ENCODE measurements at places on chromosomes 7 and 10. TPM values are rescaled to one million over a fixed set of nuclear protein-coding genes. Genes with fewer than 3 reads are reported as not detected.
A peak's percentile ranks its signal among the peaks of the same experiment; 100 is the strongest.

IFIT2 gene
- 21.6 TPM for total RNA-seq

ODAD2 gene
- total RNA-seq = 1.5 TPM

PRF1 gene
- not detected for total RNA-seq

GARIN1A gene
- total RNA-seq = 1.5 TPM

OR9A2 gene
- total RNA-seq = not detected

DNA sequence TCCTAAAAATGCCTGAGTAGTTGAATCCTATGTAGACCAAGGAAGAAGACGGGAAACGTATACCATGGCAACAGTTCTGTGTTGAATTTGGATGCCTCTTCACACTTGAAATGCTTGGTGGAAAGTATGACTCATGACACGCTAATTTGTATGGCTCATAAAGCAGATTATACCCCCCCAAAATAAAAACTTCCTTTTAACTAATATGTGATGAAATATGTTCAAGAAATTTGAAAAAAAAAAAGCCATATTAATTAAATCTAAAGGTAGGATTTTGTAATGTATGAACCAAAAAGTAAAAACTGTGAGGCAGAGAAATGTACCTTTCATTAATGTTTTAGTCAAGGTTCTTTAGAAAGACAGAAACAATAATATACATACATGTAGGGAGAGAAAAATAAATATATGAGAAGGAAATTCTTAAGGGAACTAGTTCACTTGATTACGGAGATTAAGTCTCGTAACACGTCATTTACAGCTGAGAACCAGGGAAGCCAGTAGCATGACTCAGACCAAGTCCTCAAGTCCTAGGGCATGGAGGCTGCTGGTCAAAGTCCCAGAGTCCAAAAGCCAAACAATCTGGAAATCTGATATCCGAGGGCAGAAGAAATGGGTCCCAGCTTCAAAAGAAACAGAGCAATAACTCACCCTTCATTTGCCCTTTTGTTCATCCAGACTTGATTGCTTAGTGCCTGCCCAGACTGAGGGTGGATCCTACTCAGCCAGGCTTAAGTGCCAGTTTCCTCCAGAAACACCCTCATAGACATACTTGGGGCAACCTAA is 485.1 kb downstream of the SEMA3D start:
- H3K4me1 ChIP-seq = no peaks in the 10 kb centered on the region
- no peaks in the 10 kb centered on the region for H3K27me3 ChIP-seq
- H3K27ac ChIP-seq = peak overlapping the region; percentile 70

- no peaks in the 10 kb centered on the region for H3K4me1 ChIP-seq
- H3K36me3 ChIP-seq = no peaks in the 10 kb centered on the region
- no peak overlapping the region for H3K27ac ChIP-seq
- no peak for DNase-seq
- H3K27me3 ChIP-seq = no peaks in the 10 kb centered on the region
- H3K4me3 ChIP-seq = no peak overlapping the region
Observed at GRCh38 chr7:117200786-117201458, 121.9 kb downstream of the WNT2 start.

DNA sequence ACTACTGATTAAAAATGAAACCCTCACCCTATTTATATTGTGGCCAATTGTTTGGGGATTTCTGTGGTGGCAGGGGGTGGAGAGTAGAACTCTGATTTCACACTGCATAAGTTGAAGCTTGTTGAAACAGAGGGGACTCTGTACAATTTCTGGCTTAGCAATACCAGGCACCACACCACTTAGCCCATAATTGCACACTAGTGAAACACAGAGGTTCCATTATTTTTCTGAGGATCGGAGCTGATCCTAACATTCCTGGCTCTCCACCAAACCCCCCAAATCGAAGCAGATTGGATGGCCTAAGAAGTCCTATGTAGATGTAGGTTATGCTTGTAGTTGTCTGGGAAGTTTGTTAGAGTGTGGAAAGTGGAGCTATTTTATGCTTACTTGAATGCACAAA is 47.0 kb downstream of the PTN start:
- no peaks in the 10 kb centered on the region for H3K27me3 ChIP-seq
- H3K4me3 ChIP-seq = no peak overlapping the region
- no peak overlapping the region for H3K27ac ChIP-seq
- no peaks in the 10 kb centered on the region for H3K4me1 ChIP-seq
- no peaks in the 10 kb centered on the region for H3K36me3 ChIP-seq

- no peaks in the 10 kb centered on the region for H3K36me3 ChIP-seq
- DNase-seq = no peak
- H3K27me3 ChIP-seq = no peaks in the 10 kb centered on the region
- no peak overlapping the region for H3K27ac ChIP-seq
- H3K4me1 ChIP-seq = no peaks in the 10 kb centered on the region
- H3K4me3 ChIP-seq = no peak overlapping the region
Observed at GRCh38 chr7:72504061-72504706, 92.0 kb upstream of the CALN1 start.

- H3K4me1 ChIP-seq = no peaks in the 10 kb centered on the region
- no peaks in the 10 kb centered on the region for H3K36me3 ChIP-seq
- no peaks in the 10 kb centered on the region for H3K27me3 ChIP-seq
- DNase-seq = no peak
- no peak overlapping the region for H3K27ac ChIP-seq
- no peak overlapping the region for H3K4me3 ChIP-seq
Observed at GRCh38 chr7:24318326-24318725, 34.3 kb downstream of the NPY start.

DNA sequence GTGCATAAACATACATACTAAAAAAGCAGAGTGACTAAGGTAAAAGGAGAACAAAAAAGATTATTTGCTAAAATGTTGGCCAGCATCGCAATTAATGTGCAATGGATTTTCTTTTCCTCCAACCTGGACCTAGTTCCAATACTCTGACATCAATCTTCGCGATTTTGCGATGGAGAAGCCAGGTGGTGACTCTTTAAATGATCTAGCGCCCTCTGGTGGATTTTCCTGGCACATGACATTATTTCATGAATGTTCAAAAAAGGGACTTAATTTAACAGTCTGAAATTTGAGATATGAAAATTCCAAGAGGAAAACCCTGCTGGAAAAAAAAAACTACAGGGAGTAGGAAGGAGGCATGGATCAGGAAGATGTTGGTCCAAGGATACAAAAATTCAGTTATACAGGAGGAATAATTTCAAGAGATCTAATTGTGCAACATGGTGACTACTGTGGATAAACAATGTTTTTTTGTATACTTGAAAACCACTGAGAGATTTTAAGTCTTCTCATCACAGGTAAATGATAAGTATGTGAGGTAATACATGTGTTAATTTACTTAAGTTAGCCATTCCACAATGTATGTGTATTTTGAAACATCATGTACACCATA is 4.3 kb upstream of the KCNMA1 start:
- DNase-seq = peak; percentile 89
- no peak overlapping the region for H3K27ac ChIP-seq
- H3K4me1 ChIP-seq = peaks cover 4% of the 10 kb centered on the region
- no peak overlapping the region for H3K4me3 ChIP-seq
- no peaks in the 10 kb centered on the region for H3K36me3 ChIP-seq

- no peak overlapping the region for H3K27ac ChIP-seq
- H3K36me3 ChIP-seq = no peaks in the 10 kb centered on the region
- no peaks in the 10 kb centered on the region for H3K27me3 ChIP-seq
- DNase-seq = no peak
- no peaks in the 10 kb centered on the region for H3K4me1 ChIP-seq
Observed at GRCh38 chr7:7990441-7990761, 21.8 kb downstream of the GLCCI1 start.

GRCh38 chr7:130566168-130566897 is 74.4 kb downstream of the MEST start:
- no peak overlapping the region for H3K27ac ChIP-seq
- no peaks in the 10 kb centered on the region for H3K27me3 ChIP-seq
- H3K36me3 ChIP-seq = no peaks in the 10 kb centered on the region
- DNase-seq = peak; percentile 62
- H3K4me3 ChIP-seq = no peak overlapping the region

- no peaks in the 10 kb centered on the region for H3K4me1 ChIP-seq
- no peak overlapping the region for H3K4me3 ChIP-seq
- peak; percentile 31 for DNase-seq
- H3K27me3 ChIP-seq = peaks cover 15% of the 10 kb centered on the region
Observed at GRCh38 chr10:29392376-29393021, 103.6 kb downstream of the LYZL1 start.

DNA sequence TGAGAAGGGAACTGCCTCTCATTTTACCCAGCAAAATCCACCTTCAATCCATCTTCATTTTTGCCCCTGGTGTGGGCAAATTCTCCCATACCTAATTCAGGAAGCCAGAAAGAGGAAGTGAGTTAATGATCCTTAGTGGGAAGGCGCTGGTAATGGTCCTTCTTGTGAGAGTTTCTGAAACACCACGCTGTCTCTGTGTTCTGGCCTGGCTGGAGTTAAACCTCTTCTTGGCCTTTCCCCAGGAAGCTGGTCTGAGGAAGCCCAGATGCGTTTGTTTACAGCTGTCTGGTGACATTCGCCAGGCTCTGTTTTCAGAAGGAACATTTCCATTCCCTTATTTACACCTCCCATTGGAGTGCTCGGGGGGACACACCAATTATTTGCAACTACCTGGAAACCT is 24.3 kb downstream of the HTRA1 start:
- H3K36me3 ChIP-seq = no peaks in the 10 kb centered on the region
- DNase-seq = peak; percentile 75

DNA sequence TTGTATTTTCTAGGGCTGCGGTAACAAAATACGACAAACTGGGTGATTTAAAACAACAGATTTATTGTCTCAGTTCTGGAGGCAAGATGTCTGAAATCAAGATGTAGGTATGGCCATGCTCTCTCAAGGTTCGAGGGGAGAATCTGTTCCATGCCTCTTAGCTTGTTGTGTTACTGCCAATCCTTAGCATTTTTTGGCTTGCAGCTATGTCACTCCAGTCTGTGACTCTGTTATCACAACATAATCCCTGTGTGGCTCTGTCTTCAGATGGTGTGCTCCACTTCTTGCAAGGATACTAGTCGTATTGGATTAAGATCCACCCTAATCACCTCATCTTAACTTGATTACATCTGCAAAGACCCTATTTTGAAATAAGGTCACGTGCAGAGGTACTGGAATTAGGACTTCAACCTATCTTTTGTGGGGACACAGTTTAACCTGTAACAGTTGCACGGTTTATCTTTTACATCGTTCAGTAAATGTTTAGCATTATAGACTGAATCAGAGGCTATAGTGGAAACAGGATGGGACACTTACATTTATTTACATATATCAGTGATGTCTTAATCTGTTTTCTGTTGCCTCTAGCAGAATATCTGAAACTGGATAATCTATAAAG is 3.1 kb downstream of the C1GALT1 start:
- H3K27ac ChIP-seq = no peak overlapping the region
- H3K36me3 ChIP-seq = no peaks in the 10 kb centered on the region
- no peaks in the 10 kb centered on the region for H3K27me3 ChIP-seq
- H3K4me3 ChIP-seq = no peak overlapping the region

DNA sequence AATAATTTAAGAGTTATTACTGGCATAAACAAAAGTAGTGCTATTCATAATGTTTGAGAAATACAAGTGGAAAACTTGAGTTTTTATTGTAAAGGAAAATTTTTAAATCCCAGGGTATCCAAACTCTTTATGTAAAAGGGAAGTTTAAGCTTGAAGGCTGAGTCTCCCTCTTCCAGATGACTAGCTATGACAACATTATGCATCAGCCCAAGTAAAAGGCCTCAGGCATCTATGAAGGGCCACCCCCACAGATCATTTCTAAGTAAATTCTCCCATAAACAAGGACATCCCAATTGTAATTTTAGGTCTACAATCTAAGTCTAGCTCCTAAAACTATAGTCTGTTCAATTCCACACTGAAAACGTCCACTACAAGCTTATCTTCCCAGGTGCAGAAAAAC is 166.2 kb upstream of the STEAP1 start:
- H3K27me3 ChIP-seq = no peaks in the 10 kb centered on the region
- H3K36me3 ChIP-seq = no peaks in the 10 kb centered on the region
- H3K4me3 ChIP-seq = no peak overlapping the region
- H3K27ac ChIP-seq = no peak overlapping the region
- no peak for DNase-seq
- H3K4me1 ChIP-seq = no peaks in the 10 kb centered on the region

GRCh38 chr10:18738835-18739234 is 79.6 kb downstream of the ARL5B start:
- DNase-seq = peak; percentile 80
- no peak overlapping the region for H3K4me3 ChIP-seq
- H3K27me3 ChIP-seq = no peaks in the 10 kb centered on the region

DNA sequence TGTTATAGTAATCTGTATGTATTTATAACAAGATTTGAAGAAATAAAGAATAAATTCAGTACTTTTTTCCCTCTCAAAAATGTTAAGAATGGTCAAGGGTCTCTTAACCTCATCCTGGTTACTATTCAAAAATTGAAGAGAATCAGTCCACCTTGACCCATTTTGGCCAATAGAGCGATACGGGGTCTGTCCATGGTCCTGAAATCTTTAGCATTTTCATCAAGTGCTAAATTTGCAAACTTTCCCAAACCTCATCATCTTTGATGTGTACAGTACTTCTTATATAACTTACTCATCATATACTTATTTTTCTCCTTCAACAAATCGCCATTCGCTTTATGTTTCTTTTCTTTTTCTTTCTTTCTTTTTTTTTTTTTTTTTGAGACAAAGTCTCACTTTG is 23.6 kb downstream of the TMEM178B start:
- no peak overlapping the region for H3K27ac ChIP-seq
- peak; percentile 5 for DNase-seq
- no peaks in the 10 kb centered on the region for H3K4me1 ChIP-seq
- H3K4me3 ChIP-seq = no peak overlapping the region
- no peaks in the 10 kb centered on the region for H3K36me3 ChIP-seq
- no peaks in the 10 kb centered on the region for H3K27me3 ChIP-seq
